ENCODE measurements at places on chromosomes 3 and 15.
A peak's percentile ranks its signal among the peaks of the same experiment; 100 is the strongest.

GRCh38 chr15:51144021-51144532, 49.4 kb upstream of the TNFAIP8L3 start:
- no peak for DNase-seq

DNA sequence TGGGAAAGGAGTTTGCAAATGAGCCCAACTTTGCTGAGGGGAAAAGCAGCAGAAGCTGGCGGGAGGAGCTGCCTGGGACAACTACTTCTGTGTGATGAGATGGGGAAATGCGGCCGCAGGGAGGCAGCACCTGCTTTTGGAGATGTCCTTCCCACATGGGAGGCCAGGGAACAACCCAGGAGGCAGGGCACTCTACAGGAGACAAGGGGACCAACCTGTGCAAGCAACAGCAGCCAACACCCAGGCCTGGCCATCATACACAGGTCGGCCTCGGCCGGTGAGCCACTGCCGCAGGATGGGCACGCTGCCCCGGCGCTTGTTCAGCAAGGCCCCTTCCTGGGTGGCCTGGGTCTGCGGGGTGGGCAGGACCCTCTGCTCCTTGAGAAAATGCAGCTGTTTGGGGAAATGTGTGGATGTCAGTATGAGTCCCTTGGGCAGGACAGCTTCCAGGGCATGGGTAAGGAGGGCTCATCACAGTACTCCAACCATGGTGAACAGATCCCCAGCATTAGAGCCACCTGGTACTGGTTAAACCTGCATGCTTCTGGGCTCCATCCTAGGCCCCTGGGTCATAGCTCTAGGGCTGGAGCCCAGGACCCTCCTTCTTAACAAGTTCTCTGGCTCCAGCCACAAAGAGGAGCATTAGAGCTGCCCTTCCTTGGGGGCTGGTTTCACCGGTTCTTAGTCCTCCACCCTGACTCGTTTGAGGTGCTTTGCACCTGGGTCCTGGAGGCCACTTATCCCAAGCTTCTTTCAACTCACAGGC, 11.6 kb downstream of the EPB42 start:
- no peak for DNase-seq

DNA sequence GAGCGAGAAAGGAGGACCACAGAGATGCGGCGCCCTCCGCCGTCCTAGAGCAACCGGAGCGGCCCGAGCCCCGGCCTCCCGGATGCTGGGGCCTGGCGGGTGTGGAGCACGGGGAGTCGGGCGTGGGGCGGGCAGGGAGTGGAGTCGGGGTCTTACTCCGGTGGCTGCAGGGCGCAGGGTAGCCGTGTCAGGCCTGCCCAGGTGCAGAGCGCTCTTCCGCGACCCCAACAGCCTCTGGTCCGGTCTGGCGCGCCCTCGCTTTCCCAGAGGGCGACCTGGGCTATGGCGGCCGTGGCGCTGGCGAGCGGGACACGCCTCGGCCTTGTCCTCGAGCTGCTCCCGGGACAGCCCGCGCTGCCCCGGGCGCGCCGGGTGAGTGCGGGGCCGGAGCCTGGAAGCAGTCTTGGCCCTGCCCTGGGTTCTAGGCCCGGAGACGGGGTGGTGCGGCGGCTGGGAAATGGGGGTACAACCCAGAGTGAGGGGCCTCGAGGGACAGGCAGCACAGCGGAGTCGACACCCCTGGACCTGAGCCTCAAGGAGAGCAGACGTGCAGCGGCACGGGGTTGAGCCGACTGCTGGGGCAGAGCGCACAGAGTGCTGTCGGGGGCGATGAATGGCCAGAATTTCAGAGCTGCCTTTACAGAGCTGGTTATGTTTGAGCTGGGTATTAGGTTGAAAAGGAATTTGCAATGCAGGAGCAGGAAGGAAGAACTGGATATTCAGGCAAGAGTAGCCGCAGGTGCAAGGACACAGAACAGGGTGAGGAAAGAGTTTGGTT, at the start of gene ZNF662:
ZNF662 (plus strand) TSS at position 73 of the 778 bp plus-strand sequence. CDS start 1,973 bp downstream, outside the sequence.
- no peak for DNase-seq

DNA sequence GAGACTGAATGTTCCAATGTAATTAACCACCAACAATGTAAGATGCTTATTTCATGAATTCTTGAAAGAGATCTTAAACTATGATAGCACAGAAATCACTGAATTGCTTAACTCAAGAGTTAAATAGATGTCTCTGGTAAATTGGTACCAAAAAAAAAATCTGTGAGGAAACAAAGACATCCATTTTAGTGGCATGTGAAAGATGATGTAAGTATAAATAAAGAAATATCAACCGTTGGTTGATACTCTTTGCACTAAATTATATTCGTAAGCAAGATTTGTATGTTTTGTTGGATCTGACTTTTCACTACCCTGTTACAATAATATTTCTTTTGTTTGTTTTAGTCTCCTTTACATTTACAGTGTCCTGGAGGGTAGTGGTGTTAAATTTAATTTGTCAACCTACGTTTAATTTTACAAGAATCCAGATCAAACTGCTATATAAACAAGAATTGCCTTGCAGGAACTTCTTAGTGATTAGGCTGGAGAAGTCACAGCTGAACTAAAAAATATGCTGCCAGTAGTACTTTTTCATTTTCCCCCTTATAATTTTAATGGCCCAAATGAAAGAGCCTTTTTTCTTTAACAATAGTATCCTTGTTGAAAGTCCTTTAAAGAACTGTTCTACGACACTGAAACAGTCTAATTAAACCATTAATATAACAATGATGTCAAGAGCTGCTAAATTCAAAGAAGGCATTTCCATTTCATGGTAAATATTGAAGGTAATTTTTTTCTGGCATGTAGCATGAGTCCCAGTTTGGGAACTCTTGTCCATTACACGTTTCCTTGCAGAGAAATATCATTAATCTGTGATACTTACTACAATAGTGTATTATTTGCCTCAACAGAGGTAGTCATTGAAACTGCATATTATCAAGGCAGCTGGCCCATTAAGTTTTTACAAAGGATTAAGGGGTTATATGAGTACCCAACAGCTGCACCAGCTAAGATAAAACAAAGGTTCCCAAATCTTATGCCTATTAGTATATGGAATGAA, 109.6 kb upstream of the PHLDB2 start:
- DNase-seq: peak; percentile 32

DNA sequence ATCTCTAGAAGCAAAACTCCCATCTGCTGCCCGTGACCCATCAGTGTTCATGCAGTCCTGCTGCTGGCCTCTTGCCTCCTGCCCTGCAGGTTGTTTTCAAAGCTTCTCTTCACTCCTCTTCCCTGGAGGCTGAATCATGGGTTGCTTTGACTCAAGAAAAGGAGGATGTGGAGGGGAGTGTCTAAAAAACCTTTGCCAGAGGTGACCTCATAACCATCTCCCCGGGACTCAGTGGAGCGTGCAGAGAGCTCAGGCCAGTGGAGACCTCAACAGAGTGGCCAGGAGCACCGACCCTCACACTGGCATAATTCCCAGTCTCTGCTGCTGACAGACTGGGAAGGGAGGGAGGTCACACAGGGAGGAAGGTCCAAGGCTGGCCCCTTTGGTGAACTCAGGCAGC, 60.9 kb upstream of the ITGA11 start:
- DNase-seq: no peak
